Glutamatergic neuron (in vitro differentiated cells): ENCODE measurements at places on chromosomes 13 and 19. TPM values are rescaled to one million over a fixed set of nuclear protein-coding genes. Genes with fewer than 3 reads are reported as not detected.

LEUTX gene
- 1.6 TPM for total RNA-seq

OLFM4 gene
- total RNA-seq, result 0.15 TPM

DNA sequence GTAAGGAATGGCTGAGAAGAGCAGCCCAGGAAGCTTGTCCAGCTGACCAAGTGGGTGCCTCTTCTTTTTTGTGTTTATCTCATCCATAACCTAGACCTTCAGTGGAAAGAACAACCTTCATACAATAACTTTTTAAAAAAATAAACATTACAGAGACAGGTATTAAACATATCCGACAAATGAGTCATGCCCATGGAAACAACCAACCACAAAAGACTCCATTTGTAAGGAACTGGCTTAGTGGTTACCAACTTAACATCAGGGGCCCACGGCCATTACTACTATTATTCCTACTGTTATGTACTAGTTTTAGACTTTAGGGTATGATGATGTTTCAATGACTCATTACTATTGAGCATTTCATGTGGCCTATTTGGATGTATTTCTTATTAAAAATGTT, 191.7 kb upstream of the SERP2 start:
- H3K4me1 ChIP-seq, result no peaks in the 10 kb centered on the region
- peaks cover 2% of the 10 kb centered on the region for H3K27me3 ChIP-seq
- H3K36me3 ChIP-seq, result no peaks in the 10 kb centered on the region
- DNase-seq, result no peak

DNA sequence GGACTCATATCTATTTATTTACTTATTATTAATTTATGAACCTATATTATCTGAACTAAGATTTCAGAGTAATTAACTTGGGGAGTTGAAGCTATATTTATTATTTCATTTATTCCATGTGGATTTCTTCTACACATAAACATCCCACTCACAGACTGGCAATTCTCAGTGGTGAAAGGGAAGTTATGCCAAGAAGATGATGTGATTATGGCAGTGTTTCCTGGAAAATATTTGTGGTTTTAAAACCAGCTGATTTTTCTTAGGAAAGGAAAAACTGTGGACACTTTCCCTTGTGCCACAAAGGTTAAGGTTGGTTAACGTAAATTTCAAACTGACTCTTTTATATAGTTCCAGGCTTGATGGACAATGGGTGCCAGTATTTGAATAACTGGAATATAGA, 513.1 kb downstream of the SLITRK6 start:
- H3K27ac ChIP-seq, result no peak overlapping the region
- H3K36me3 ChIP-seq, result no peaks in the 10 kb centered on the region
- DNase-seq, result no peak
- H3K27me3 ChIP-seq, result no peaks in the 10 kb centered on the region
- no peak overlapping the region for H3K4me3 ChIP-seq
- H3K4me1 ChIP-seq, result peaks cover 10% of the 10 kb centered on the region
